ENCODE measurements at places on chromosomes 5 and 9.

GRCh38 chr5:98514215-98514614, 259.2 kb upstream of the RGMB start:
- no peak for DNase-seq

GRCh38 chr9:89444925-89445765, 52.8 kb downstream of the SEMA4D start:
- DNase-seq = no peak

DNA sequence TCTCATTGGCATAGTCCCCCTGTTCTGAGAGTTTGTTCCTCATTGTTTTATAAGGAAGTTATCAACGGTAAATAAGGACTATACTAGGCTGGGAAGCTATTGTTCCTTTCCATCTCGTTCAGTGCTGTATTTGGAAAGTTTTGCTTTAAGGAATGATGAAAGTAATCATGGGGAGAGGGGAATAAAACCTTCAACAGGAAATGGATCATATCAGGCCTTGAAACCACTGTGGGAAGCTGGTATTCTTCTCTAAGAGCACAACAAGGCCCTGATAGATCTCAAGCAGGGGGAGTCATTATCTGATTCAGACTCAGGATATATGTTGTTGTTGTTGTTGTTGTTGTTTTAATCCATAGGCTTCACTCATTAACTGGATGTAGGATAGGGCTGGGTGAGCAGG, 474.5 kb downstream of the ENC1 start:
- DNase-seq = peak; percentile 24

- DNase-seq = no peak
Observed at GRCh38 chr5:124536333-124536732, 210.1 kb downstream of the ZNF608 start.

DNA sequence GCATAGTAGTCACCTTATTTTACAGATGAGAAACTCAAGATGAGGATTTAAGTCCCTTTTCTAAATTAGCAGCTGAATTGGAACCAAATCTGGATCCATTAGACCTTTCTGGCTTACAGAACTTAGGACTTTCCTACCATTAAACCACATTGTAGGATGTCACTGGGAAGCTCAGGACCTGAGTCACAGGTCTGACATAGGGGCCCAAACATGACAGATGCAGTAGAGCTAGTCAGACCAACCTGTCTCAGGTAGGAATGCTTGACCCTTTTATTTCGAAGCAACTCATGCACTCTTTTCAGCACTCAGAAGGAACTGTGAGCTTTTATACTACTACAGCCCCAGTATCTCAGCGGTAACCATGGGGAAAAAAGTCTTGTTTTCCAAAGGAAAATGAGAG, 2.6 kb downstream of the RAB24 start:
- no peak for DNase-seq

DNA sequence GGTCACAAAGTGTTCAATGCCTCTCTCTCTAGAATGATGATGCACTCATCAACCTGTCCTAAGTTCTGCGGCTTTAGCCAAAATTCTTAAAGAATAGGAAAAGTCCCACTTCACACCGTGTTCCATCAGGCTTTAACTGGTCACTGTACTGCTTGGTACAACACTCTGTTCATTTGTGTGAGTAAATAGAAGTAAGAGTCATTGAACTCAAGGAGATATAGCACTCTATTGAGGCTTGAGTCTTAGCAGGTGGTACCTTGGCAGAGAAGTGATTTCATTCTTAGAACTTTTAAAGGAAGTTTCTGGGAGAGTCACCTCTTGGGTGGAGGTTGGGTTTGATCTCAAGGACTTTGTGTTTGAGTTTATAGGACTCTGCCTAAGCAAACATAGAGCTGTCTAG, 92.6 kb downstream of the TENT4A start:
- no peak for DNase-seq

GRCh38 chr5:132430746-132431145, 59.8 kb downstream of the IRF1 start:
- no peak for DNase-seq

DNA sequence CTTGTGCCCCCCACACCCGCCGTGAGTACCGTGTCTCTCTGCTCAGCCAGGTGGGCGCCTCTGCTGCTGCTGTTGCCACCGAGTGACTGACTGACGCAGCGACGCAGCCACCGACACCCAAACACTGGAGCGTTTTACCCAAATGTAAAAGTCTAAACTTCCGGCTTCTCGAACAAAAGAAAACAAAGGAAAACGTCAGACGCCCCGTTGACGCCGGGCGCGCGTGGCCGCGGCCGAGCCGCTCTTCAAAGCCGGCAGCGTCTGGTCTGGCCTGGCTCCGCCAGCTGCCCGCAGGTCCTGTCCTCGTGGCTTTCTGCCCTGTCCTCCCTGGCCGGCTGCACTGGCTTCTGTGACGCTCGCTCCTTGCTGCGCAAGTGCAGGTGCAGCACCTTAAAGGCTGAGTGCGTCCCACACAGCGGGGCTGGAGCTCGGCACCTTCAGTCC, 41.4 kb upstream of the CLPTM1L start:
- DNase-seq = no peak

GRCh38 chr9:10612641-10613398, at the start of gene PTPRD:
Gene PTPRD (minus strand): TSS chr9:10613002.
- peak; percentile 19 for DNase-seq
